ENCODE measurements at places on chromosomes 16 and 17. TPM values are rescaled to one million over a fixed set of nuclear protein-coding genes. Genes with fewer than 3 reads are reported as not detected.

- H3K4me3 ChIP-seq, result no peak overlapping the region
- no peaks in the 10 kb centered on the region for H3K27me3 ChIP-seq
- peaks cover 3% of the 10 kb centered on the region for H3K36me3 ChIP-seq
Measured at GRCh38 chr16:84024854-84025253, 17.7 kb downstream of the SLC38A8 start.

DNA sequence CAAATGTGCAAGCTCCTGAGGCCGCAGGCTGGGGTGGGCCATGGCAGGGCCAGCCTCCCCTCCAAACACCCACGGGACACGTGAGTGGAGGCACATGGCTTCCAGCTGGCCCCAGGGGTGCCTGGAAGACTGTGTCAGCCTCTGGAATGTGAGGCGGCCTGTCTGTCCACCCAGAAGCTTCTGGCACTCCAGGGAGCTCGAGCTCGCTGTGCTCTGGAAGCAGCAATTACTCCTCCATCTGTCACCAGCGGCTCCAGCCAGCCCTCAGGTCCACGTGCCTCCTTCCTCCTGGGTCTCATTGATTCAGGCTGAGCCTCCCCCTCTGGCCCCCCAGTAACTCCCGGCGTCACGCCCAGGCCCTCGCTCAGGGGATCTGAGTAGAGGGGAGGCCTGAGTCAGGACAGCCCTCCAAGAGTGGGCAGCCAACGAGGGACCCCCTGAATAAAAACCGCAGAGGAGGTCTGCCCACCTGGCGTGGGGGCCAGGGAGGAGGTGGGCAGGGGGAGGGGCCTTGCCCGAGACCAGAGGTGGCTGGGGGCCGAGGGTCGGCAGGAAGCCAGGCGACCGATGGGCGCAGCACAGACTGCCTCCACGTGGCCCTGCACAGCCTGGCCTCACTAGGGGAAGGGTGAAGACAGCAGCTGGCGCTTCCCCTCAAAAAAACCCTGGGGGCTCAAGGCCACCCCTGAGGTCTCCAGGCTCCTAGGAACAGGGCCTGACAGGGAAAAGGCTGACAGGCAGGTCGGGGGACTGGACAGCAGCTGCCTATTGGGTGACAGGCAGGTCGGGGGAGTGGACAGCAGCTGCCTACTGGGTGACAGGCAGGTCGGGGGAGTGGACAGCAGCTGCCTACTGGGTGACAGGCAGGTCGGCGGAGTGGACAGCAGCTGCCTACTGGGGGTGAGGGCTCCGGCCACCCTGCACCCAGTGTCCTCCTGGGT, 11.9 kb downstream of the PIEZO1 start:
- H3K4me1 ChIP-seq, result no peaks in the 10 kb centered on the region
- H3K4me3 ChIP-seq, result no peak overlapping the region
- no peaks in the 10 kb centered on the region for H3K27me3 ChIP-seq

- no peak for DNase-seq
- H3K4me3 ChIP-seq, result no peak overlapping the region
- H3K27ac ChIP-seq, result no peak overlapping the region
- no peaks in the 10 kb centered on the region for H3K36me3 ChIP-seq
- peaks cover 10% of the 10 kb centered on the region for H3K4me1 ChIP-seq
- peaks cover 10% of the 10 kb centered on the region for H3K27me3 ChIP-seq
Measured at GRCh38 chr16:11205754-11206581, 50.0 kb downstream of the SOCS1 start.

ZG16B gene
- total RNA-seq, result not detected

TP53TG3F gene
- total RNA-seq, result not detected

Data from neural crest cell (in vitro differentiated cells).